ENCODE measurements at places on chromosomes 12 and 14.
A peak's percentile ranks its signal among the peaks of the same experiment; 100 is the strongest.

- no peak for DNase-seq
Observed at GRCh38 chr14:70685474-70686197, 43.9 kb downstream of the TTC9 start.

DNA sequence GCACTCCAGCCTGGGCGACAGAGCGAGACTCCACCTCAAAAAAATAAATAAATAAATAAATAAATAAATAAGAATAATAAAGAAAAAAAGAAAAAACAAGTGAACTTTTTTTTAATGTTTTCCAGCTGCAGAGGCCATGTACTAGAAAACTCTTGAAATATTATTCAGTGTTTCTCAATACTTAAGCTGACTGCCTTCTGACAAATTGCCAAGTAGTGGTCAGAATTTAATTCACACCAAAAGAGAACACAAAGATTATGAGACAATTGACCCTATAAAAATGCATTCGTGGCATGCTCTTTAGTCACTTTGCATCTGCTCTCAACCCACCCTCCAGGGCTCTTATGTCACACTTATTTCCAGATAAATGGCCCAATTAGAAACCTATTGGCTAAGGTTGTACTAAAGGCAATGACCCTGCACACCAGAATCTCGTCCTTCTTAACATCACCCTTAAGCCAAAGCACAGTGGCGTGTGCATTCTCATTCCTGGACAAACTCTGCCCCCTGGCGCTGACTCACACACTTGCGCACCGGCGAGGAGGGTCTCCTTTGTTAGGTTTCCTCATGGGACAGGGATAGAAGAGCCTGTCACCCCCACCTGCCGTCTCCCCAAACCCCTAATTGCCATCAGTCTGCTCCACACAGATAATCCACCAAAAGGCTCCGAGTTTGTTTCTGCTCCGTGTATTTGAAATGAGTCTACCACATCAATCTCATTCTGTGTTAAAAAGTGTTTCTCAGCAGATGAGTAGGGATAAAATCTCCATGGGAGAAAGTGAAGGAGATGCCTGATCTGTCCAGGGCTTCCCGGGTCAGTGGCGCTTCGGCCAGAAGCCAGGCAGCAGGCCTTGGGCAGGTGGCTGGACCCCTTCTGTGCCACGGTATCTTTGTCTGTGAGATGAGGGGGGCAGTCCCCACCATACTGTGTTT, 73.1 kb upstream of the CEP83 start:
- DNase-seq, result peak; percentile 79

GRCh38 chr12:2582631-2583030, 212.1 kb upstream of the FKBP4 start:
- DNase-seq, result no peak

- no peak for DNase-seq
Observed at GRCh38 chr12:94329366-94329765, 130.3 kb downstream of the CEP83 start.

- DNase-seq, result peak; percentile 8
Observed at GRCh38 chr14:29548948-29549370, 378.7 kb downstream of the PRKD1 start.

DNA sequence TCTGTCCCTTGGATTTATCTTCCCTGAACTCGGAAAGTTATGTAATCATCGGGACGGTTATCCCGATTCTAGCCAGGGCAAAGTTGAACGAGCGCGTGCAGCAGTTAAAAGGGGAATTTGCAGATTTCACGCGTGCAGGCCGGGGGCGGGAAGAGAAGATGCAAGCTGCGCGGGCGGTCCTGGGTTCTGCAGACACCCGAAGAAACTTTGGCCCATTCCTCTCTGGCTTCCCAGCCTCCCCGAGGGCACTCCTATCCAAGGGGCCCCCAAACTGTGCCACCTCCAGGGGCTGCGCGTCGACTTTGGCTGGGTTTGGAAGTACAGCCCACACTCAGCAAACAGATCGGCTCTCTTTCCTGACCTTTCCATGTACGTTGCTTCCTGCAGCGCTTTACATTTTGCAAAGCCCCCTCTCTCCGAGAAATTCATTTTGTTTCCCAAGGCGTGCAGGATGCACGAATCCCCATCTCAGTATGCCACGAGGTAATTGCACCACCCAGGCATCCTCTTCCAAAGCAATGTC, 941 bp upstream of the PPP1CC start:
- no peak for DNase-seq

GRCh38 chr12:42961395-42961794, 371.8 kb upstream of the PRICKLE1 start:
- no peak for DNase-seq

- no peak for DNase-seq
Observed at GRCh38 chr14:60087668-60088067, 4.1 kb upstream of the PCNX4 start.

DNA sequence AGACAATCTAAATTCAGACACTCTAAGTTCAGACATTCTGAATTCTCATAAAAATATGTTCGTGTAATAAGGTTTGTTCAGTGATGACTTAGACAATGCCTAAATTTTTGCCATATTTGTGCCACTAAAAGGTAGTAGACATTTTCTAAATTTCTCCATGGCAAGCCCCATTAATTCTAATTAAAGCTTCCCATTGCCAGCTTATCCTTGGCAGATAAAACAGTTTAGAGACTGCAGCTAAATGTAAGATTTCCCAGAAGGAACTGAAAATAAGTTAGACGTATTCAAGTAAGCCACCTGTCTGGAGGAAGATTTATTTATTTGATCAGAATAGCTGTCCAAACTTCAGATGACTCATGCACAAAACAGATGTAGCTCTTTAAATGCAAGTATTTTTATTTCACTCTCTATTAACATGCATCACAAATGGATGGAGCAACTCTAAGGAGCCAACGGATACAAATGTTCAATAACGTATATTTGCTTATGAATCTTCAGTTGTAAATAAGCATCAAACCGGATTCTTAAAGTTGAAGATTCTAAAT, 130.4 kb downstream of the SLC2A13 start:
- DNase-seq, result no peak

DNA sequence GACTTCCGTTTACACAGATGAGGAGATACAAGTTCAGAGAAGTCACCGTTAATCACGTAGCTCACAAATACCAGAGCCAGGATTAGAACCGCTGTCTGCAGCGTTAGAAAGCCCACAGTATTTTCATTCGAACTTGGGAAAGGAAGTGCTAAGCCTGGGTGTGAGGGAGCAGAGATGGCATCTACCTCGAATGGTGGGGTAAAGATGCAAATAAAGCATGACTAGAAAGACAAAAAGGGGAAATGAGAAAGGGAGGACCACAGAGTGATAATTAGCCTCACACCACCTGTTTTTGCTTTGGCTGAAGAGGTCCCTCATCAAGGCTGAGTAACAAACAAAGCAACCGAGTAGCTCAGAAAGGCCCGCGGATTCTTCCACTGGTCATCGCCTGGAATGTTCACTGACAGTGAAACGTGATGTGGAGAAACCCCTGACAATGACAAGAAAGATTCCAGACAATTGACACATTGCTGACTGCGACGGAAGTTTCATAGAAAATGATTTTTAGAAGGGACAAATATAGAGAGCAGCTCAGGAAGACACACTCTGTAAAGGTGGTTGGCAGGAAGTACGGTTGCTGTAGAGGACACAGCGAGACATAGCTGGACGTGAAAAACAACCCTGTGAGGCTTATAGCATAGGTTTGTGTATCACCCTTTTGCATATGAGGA, 31.5 kb upstream of the BHLHE41 start:
- DNase-seq, result no peak

DNA sequence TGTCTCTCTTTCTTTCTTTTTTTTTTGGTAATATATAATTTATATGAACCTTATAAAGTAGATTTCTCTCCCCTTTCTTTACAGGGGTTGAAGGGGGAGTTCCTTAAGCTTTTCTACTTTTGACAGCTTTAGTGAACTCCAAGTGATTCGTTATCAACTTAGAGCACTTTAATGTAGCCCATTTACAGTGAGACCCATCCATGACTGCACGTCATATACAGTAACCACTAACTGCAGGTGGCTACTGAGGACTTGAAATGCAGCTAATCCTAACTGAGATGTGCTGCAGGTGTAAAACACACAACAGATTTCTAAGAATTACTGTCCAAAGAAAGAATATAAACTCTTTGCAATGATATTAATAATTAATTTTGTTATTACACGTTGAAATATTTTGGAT, 582 bp downstream of the LRRIQ1 start:
- no peak for DNase-seq

DNA sequence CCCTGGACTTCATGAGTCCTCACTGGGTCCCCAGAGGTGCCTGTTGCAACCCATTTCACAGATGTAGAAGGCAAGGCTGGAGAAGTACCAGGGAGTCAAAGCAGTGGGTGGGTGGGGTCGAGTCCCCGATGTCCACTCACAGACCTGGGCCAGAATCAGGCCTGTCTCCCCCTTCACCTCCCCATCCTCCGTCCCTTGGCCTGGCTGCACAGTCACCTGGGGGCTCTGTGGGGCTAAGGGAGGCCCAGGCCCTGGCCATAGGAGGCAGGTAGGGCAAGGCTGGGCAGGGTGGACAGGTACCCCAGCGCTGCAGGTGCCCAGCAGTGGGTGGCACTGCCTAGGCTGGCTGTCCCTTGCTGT, 29.5 kb downstream of the RTL1 start:
- no peak for DNase-seq

DNA sequence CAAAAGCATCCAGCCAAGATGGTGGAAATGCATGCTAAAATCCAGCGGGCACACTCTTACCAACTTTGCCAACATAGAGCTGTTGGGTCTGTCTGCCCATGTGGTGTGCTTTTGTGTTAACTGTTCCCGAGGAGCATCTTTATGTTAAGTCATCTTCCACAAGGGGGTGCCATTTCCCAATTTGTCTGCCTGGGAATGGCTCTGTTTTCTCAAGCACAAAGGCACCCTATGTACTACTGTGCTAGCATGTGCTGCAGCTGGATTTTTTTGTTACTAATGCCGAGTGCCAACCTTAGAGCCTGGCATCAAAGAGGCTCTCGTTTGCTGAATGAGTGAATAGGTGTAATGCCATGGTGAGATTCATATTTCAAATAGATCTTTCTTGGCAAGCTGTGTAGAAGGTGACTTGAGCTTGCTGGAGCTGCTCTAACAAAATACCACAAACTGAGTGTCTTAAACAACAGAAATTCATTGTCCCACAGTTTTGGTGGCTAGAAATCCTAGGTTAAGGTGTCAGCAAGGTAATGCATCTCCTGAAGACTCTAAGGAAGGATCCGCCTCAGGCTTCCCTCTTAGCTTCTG, 74.3 kb downstream of the TRHDE start:
- DNase-seq, result peak; percentile 86

DNA sequence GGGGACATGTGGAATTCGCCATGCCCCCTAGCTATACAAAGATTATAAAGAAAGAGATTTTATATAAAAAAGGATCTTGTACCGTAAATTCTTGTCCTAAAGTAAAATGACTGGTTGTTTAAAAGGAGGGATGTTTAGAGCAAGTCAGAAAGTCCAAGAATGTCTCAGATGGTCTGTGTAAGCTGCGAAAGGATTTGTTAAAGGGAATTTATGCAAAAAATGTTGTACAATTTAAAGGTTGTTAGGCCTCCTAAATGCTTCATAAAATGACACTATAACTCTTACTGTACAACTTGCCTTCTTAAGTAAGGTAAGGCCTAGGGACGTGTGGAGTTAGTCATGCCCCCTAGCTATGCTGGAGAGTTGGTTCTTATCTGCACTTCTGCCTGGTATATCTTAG, 237.6 kb downstream of the KCNH5 start:
- DNase-seq, result no peak

- no peak for DNase-seq
Observed at GRCh38 chr14:97301931-97302559, 504.9 kb downstream of the VRK1 start.

DNA sequence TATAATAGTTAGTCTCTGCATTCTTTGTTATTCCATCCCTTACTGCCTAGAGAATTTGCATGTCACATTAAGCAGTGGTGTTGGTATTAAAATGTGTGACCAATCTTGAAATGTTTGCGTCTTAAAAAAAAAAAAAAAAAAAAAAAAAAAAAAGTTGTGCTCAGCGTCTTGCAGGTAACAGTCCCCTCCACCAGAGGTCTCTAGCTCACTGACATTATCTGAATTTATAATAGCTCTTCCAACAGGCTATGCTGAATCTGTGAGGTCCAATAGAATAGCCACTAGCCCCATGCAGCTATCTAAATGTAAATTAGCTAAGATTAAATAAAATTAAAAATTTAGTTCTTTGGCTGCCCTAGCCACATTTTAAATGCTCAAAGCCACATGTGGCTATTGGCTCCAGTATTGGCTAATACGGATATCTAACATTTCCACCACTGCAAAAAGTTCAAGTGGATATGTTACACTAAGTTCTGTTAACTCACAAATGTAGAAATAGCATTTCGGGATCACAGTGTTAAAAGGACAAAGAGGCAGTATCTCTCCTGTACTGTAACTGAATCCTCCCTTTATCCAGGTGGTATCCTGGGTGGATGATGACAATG, 28.7 kb downstream of the NKX2-8 start:
- DNase-seq, result peak; percentile 8

DNA sequence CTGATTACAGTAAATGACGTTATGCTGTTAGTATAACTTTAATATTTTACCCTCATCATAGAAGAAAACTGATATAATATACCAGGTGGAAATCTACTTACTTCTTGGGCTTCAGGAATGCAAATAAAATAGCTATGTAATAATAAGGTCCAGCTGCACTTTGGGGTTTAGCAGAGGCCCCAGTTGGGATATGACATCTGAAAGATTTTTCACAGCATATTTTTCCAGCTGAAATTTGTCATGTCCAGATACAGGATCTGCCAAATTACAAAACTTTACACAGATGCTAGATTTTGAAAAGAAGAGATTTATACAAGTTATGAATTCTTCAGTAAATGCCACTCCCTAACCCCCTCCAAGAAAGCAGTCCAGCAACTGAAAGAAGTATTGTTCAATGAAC, 29.2 kb upstream of the DCN start:
- no peak for DNase-seq

- DNase-seq, result no peak
Observed at GRCh38 chr14:68181519-68182326, 362.1 kb downstream of the RAD51B start.

DNA sequence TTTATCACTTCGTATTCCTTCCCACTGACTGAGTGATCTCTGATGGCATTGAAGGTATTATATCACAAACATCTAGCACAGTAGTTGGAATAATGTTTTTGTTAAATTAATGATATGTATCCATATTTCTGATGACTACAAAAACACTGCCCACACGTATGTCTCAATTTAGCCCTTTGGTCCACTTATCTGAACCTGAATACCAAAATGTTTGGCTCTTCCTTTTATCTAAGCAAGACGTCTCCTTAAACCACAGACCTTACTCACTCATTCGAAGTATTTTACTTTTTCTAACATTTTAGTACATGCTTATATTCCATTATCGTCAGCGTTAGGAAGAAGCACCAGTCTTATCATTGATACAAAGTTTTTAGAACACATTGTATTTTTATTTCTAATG, 126.4 kb downstream of the PIK3C2G start:
- DNase-seq, result no peak

GRCh38 chr12:52735816-52736632, 32.7 kb upstream of the KRT77 start:
- no peak for DNase-seq

- DNase-seq, result no peak
Observed at GRCh38 chr14:83470466-83470865, 1936.8 kb upstream of the SEL1L start.

- no peak for DNase-seq
Observed at GRCh38 chr14:22848351-22849164, 12.2 kb downstream of the MMP14 start.

Data from NT2/D1 (cell line).